ENCODE measurements at places on chromosomes 6 and 20. TPM values are rescaled to one million over a fixed set of nuclear protein-coding genes. Genes with fewer than 3 reads are reported as not detected.

GFOD1 gene
- 4.7 TPM for total RNA-seq

TSBP1 gene
- not detected for total RNA-seq

IP6K3 gene
- not detected for total RNA-seq

VGLL2 gene
- total RNA-seq = not detected

FOXA2 gene
- total RNA-seq = not detected

GINS1 gene
- total RNA-seq = 31.5 TPM

FAM83C gene
- not detected for total RNA-seq

SLC17A1 gene
- total RNA-seq = not detected

SLC22A1 gene
- not detected for total RNA-seq

PTK6 gene
- total RNA-seq = not detected
